ENCODE measurements at places on chromosomes 2 and 18.

- DNase-seq = peak; percentile 1
Observed at GRCh38 chr2:53202063-53202462, 565.5 kb upstream of the CHAC2 start.

DNA sequence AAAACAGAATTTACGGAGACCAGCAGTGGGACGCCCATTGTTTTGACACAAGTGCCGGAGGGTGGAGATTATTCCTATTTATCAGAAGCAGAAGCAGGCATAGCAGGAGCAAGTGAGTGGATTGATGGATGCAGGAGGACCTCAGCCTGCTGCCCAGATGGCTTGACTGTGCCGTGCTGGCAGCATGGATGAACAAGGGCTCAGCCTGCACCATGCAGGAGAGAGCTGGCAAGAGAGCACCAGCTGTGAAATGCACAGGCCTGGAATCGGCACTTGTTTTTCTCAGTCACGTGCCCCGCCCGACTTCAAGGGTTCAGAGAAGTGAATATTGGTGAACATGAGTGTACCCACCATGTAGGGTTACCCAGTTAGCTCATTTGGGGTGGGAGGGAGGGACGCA lies 4.0 kb downstream of the IL1R2 start:
- no peak for DNase-seq

DNA sequence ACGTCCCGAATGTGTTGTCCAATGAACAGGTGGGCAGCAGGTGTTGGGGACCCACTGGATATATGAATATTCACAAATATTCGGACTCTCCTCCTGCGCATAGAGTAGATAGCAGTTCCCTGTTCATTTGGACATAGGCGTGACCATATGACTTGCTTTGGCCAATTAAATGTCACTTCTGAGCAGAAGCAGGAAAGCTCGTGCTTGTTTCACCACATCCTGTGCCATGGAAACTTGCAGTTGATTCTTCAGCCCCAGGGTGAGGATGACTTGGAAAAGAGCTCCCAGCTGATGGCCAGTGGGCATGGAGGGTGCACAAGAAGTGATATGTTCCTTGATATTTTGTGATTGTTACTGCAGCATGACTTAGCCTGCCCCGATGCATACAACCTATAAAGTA lies 52.6 kb downstream of the PTPRM start:
- no peak for DNase-seq

DNA sequence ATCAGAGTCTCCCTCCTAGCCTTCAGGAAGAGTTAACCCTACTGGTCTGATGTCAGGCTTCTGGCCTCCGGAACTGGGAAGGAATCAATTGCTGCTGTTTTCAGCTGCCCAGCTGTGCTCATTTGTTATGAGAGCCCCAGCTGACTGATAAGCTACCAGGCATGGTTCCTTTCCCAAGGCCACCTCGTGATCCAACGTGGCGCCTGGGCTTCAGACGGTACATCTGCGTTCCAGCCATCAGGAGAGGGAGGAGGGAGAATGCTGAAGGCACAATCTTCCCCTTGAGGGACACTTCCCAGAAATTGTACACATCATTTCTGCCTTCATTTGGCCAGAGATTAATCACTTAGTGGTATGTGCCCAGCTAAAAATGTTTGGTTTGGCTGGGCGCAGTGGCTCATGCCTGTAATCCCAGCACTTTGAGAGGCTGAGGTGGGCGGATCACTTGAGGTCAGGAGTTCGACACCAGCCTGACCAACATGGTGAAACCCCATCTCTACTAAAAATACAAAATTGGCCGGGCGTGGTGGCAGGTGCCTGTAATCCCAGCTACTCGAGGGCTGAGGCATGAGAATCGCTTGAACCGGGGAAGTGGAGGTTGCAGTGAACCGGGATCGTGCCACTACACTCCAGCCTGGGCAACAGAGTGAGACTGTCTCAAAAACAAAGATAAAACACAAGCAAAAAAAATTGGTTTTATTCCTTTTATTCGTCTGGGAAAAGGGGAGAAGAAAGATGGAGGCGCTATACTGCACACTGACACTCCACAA lies 10.5 kb upstream of the ARMC9 start:
- DNase-seq = no peak

DNA sequence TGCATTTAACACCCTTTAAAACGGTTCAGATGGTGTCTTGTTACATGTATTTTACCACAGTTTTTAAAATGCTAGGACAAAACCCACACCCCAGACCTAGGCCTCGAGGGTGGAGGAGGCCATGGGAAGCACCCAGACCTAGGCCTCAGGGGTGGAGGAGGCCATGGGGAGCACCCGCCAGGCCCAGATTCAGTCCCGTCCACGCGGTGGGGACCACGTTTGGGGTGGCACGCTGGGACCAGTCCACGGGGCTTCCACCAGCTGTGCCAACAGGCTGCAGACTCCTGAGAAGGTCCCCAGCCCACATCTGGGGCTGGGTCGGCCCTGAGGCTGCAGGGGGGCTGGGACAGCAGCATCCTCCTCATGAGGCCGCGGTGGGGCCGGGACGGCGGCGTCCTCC lies 63.4 kb downstream of the SLC66A2 start:
- DNase-seq = no peak

DNA sequence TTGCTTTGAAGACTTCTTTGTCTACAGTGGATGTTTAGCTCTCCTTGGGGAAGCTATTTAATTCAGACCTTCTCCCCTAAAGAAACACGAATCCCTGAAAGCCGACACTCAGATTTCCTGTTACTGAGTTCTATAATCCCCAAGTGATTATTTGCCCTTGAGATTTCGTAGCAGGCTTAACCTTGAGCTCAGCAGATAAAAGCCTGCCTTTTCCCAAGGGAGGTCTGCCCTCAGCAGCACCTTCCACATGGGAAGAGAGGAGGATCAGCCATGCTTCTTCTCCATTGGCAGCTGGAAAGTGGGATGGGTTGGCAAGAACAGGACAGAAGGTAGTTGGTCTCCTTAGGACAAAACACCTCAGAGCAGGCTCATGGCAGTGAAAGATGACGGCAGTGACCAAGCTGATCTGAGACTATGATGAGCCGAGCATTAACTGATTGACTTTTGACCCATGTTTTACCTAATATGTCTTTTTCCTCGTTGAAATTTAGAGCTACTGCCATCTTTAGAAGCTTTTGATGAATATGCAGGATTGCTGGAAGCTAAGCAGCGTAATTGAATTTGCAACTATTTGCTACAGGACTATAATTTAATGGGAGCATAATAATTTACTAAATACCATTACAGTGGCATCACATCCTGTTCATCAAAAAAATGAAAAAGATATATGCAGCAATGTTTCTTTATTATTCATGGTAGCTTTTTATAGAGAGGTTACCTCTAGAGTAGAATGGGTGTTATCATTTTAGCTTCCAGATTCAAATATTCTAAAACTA lies 511.1 kb upstream of the ID2 start:
- no peak for DNase-seq

DNA sequence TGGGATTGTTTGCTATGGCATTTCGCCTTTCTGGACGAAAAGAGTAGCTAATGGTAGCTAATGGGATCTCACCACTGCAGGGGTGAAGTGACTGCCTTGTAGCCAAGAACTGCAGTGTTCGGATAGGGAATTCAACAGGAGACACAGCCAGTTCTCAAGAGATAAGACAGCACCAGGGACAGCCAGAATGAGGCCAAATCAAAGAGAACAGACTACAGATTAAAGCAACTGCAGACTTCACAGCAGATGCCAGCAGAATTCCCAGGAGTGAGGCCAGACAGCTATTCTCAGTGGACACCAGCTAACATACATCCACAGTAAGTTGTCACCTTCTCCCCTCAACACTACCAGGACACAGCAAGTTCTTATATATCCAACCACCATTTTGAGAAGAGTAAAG lies 124.0 kb downstream of the PLA2R1 start:
- DNase-seq = no peak

- DNase-seq = no peak
Observed at GRCh38 chr2:217601601-217602000, 401.2 kb downstream of the TNS1 start.

DNA sequence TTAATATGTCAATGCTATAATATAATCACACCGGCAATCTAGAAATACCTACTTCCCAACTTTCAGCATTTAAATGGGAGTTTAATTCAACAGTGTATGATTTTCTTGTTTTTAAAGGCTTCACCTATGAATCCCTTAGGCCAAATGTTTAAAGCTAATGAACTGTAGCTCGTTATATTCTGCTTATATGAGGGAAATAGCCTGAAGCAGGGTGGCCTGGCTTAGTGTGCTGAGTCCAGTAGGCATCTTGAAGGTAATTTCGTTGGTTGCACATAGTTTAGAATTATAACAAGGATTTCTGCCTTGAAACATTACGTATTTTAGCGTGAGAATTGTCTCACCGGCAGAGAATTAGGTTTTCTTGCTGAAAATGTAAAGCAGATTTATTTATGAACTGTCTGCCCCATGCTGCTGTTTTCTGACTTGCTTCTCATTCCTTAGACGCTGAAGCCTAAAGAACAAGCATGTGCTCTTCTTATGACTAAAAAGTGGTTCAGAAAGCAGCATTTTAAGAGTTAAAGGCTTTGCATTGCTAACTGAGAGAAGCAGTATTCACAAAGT lies 433.7 kb upstream of the RAB12 start:
- peak; percentile 59 for DNase-seq

DNA sequence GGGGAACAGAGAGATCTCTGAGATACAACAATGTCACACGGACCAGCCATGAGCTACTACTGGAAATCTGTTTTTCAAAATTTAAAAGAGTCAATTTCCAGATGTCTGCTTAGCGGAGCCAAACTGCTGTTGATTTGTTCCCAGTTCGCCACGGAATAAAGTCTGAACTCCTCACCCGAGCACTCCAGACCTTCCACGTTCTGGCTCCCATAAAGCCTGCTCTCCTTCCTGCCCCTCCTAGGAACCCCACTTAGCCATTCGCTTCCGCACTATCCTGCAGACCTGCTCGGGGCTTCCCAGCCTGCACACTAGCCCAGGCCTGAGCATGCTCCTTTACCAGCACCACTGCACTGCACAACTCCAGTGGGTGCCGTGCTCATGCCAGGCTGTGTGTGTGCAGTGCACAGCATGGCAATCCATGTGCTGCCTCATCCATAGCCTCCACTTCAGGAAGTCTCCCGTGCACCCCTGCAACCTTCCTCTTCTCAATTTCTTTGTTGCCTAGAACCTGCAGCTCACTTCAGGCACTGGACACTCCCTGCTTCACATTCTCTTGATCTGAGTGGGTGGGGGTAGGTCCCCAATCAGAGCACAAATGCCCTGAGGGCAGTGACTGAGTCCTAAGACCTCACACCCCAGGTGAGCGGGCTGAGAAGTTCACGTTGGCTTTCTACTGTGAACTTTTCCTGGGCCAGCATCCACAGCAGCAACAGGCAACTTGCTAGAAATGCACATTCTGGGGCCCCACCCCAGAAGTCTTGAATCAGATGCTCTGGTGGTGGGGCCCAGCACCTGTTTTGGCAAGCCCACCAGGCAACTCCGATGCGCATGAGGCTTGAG lies 53.7 kb downstream of the ZBTB7C start:
- DNase-seq = no peak

- DNase-seq = no peak
Observed at GRCh38 chr18:31148600-31148999, 14.1 kb downstream of the DSC1 start.

DNA sequence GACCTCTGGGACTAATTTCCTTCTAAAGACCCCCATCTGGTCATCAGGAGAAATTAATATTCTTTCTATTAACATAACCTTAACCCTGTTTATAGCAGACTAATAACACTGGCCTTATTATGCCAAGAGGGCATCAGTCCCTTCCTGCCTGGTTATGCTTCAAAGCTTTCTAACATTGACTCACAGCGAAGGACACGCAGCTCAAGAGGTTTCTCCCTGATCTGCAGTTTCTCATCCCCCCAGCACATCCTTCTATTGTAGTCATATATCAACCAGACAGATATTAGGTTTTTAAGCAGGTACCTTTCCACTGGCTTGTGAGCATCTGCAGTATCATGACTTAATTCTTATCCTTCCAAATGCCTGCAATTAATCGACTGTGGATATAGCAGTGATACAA lies 100.0 kb upstream of the CXCR4 start:
- no peak for DNase-seq

DNA sequence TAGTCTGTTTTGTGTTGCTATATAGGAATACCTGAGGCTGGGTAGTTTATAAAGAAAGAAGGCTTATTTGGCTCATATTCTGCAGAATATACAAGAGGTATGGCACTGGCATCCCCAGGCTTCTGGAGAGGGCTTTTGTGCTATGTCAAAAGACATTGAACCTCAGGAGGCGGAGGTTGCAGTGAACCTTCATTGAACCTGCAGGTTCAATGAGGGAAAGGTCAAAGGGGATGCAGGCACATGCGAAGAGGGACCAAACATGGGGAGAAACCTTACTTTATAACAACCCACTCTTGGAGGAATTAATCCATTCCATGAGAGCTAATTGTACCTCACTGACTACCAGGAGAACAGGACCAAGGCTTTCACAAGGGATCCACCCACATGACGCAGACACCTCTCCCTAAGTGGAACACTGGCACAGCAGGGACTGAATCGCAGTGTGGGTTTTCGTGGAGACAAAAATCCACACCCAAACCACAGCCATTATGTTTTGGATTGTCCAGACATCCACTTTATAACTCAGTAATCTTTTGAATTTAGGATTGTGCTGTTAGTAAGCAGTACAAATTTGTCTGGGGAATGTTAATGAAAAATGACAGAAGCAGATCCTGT lies 4.1 kb upstream of the SERPINB8 start:
- no peak for DNase-seq

GRCh38 chr2:199911877-199912161 lies 726 bp downstream of the C2orf69 start:
- no peak for DNase-seq

All from trophoblast cell (in vitro differentiated cells and primary cell).